A549 (cell line): ENCODE measurements at places on chromosomes 3 and 15. TPM values are rescaled to one million over a fixed set of nuclear protein-coding genes. Genes with fewer than 3 reads are reported as not detected.

Gene CHRNA7
- polyA plus RNA-seq, result 1.3 to 1.5 TPM (median 1.3 TPM) in 3 replicates

Gene ATP13A4
- polyA plus RNA-seq, result 0.05 to 0.09 TPM in 2 of 3 replicates, not detected in the other

Gene CFAP92
- polyA plus RNA-seq, result not detected in 3 replicates

Gene GPR87
- polyA plus RNA-seq, result 0.41 to 0.66 TPM (median 0.41 TPM) in 3 replicates

Gene CDCP1
- polyA plus RNA-seq, result 3.0 to 3.9 TPM (median 3.4 TPM) in 3 replicates

Gene SMCO1
- polyA plus RNA-seq, result not detected in 3 replicates

Gene BFSP2
- not detected in 3 replicates for polyA plus RNA-seq

Gene PARP15
- not detected in 3 replicates for polyA plus RNA-seq

Gene NLGN1
- polyA plus RNA-seq, result not detected in 3 replicates

Gene RHOV
- polyA plus RNA-seq, result 4.9 to 7.6 TPM (median 6.9 TPM) in 3 replicates

Gene GOLGA8T
- polyA plus RNA-seq, result 0.96 to 2.1 TPM (median 1.3 TPM) in 3 replicates

Gene GATM
- 3.4 to 4.0 TPM (median 3.7 TPM) in 3 replicates for polyA plus RNA-seq

Gene INSYN1
- 0.84 to 1.9 TPM (median 1.1 TPM) in 3 replicates for polyA plus RNA-seq

Gene IQCF5
- not detected in 3 replicates for polyA plus RNA-seq

Gene TMCO5A
- polyA plus RNA-seq, result not detected in 3 replicates

Gene TPRA1
- polyA plus RNA-seq, result 15.3 to 21.0 TPM (median 19.5 TPM) in 3 replicates

Gene CPNE4
- 3.5 to 4.2 TPM (median 3.6 TPM) in 3 replicates for polyA plus RNA-seq

Gene KLHL40
- not detected in 3 replicates for polyA plus RNA-seq

Gene CHRNA5
- polyA plus RNA-seq, result 29.8 to 31.7 TPM (median 30.7 TPM) in 3 replicates

Gene GOLGA6L7
- polyA plus RNA-seq, result not detected in 3 replicates

Gene EMC7
- polyA plus RNA-seq, result 129 to 135 TPM (median 135 TPM) in 3 replicates

Gene COL8A1
- polyA plus RNA-seq, result not detected in 3 replicates

Gene CAND2
- 0.67 to 1.0 TPM (median 0.84 TPM) in 3 replicates for polyA plus RNA-seq

Gene CPA3
- polyA plus RNA-seq, result not detected in 3 replicates

Gene EPHA3
- polyA plus RNA-seq, result not detected in 3 replicates

Gene TIPARP
- polyA plus RNA-seq, result 11.8 to 13.8 TPM (median 13.3 TPM) in 3 replicates

Gene ERC2
- not detected in 3 replicates for polyA plus RNA-seq

Gene GCHFR
- 6.9 to 9.7 TPM (median 7.7 TPM) in 3 replicates for polyA plus RNA-seq

Gene IL17RB
- 1.7 to 2.3 TPM (median 1.9 TPM) in 3 replicates for polyA plus RNA-seq

Gene RYK
- 28.4 to 30.6 TPM (median 29.2 TPM) in 3 replicates for polyA plus RNA-seq

Gene PFN2
- 201 to 231 TPM (median 222 TPM) in 3 replicates for polyA plus RNA-seq

Gene XYLB
- polyA plus RNA-seq, result 4.4 to 4.9 TPM (median 4.8 TPM) in 3 replicates

Gene MAP1A
- 0.46 to 0.54 TPM (median 0.52 TPM) in 3 replicates for polyA plus RNA-seq

Gene ZBBX
- not detected in 3 replicates for polyA plus RNA-seq

Gene TERC
- polyA plus RNA-seq, result 0.25 TPM in 1 of 3 replicates, not detected in the others

Gene MEX3B
- 3.0 to 4.6 TPM (median 4.2 TPM) in 3 replicates for polyA plus RNA-seq

Gene UACA
- polyA plus RNA-seq, result 31.9 to 39.4 TPM (median 33.5 TPM) in 3 replicates

Gene SLC2A2
- polyA plus RNA-seq, result not detected in 3 replicates

Gene TGM5
- polyA plus RNA-seq, result not detected in 3 replicates

Gene REC114
- polyA plus RNA-seq, result not detected in 3 replicates

Gene FSTL1
- polyA plus RNA-seq, result 115 to 119 TPM (median 118 TPM) in 3 replicates

Gene CYP1A2
- polyA plus RNA-seq, result not detected in 3 replicates

Gene AVEN
- polyA plus RNA-seq, result 23.8 to 26.2 TPM (median 25.3 TPM) in 3 replicates

Gene PRSS50
- polyA plus RNA-seq, result not detected in 3 replicates

Gene SPTBN5
- polyA plus RNA-seq, result 0.17 to 0.24 TPM (median 0.22 TPM) in 3 replicates

Gene TNNC1
- polyA plus RNA-seq, result 2.6 to 3.3 TPM (median 2.8 TPM) in 3 replicates

Gene MYRIP
- 0.04 TPM in 1 of 3 replicates, not detected in the others for polyA plus RNA-seq

Gene CHRNA3
- 0.18 to 0.27 TPM (median 0.22 TPM) in 3 replicates for polyA plus RNA-seq

Gene CHCHD4
- 35.1 to 37.6 TPM (median 37.3 TPM) in 3 replicates for polyA plus RNA-seq
